ENCODE measurements at places on chromosomes 12 and 14. TPM values are rescaled to one million over a fixed set of nuclear protein-coding genes. Genes with fewer than 3 reads are reported as not detected.

The EGLN3 gene
- 0.29 TPM for total RNA-seq

The MGP gene
- total RNA-seq = 3.5 TPM

The KTN1 gene
- 168 TPM for total RNA-seq

The NOVA1 gene
- total RNA-seq = 7.9 TPM

The TTC6 gene
- under 0.01 TPM for total RNA-seq

The GCN1 gene
- total RNA-seq = 146 TPM

The JAG2 gene
- total RNA-seq = 1.6 TPM

The VAMP1 gene
- total RNA-seq = 10.2 TPM

The MSRB3 gene
- total RNA-seq = 37.1 TPM

The LACRT gene
- not detected for total RNA-seq

The RTL1 gene
- not detected for total RNA-seq

The EPYC gene
- not detected for total RNA-seq

The RIPK3 gene
- 2.9 TPM for total RNA-seq

The TPPP2 gene
- total RNA-seq = not detected

The KLRF1 gene
- total RNA-seq = not detected

The CYP46A1 gene
- 0.29 TPM for total RNA-seq

The ARHGEF40 gene
- 59.9 TPM for total RNA-seq

The SLC7A7 gene
- total RNA-seq = 7.1 TPM

The DHRS2 gene
- not detected for total RNA-seq

The CEBPE gene
- not detected for total RNA-seq

The LRRIQ1 gene
- 0.44 TPM for total RNA-seq

The PPP1R36 gene
- not detected for total RNA-seq

The SLC2A3 gene
- total RNA-seq = 65.5 TPM

The CACNA1C gene
- total RNA-seq = 28.1 TPM

The ALDH1L2 gene
- 41.4 TPM for total RNA-seq

The KCNJ8 gene
- total RNA-seq = 10.6 TPM

The GZMB gene
- not detected for total RNA-seq

The PLEKHG7 gene
- total RNA-seq = not detected

The PLEKHD1 gene
- under 0.01 TPM for total RNA-seq

The OVCH1 gene
- 0.83 TPM for total RNA-seq

The KCNC2 gene
- not detected for total RNA-seq

The CCDC197 gene
- total RNA-seq = not detected

The PLEKHA5 gene
- 45.8 TPM for total RNA-seq

The CLEC7A gene
- not detected for total RNA-seq

The NFYB gene
- total RNA-seq = 30.4 TPM

The ZNF385A gene
- total RNA-seq = 2.9 TPM

The KCNH5 gene
- total RNA-seq = 2.3 TPM

The SLC25A47 gene
- total RNA-seq = not detected

The RSRC2 gene
- total RNA-seq = 52.5 TPM

The NGB gene
- not detected for total RNA-seq

The SOAT2 gene
- not detected for total RNA-seq

The ITGA7 gene
- total RNA-seq = 68.8 TPM

The KRT8 gene
- total RNA-seq = 5.6 TPM

The SLC38A4 gene
- total RNA-seq = 1.2 TPM

The SNW1 gene
- 60.4 TPM for total RNA-seq

The PLBD2 gene
- total RNA-seq = 59.1 TPM

The TAS2R31 gene
- total RNA-seq = 5.1 TPM

The CIT gene
- total RNA-seq = 12.9 TPM

The FOXN4 gene
- total RNA-seq = not detected

The PHC1 gene
- total RNA-seq = 20.7 TPM

The FAM90A1 gene
- total RNA-seq = not detected

The PTPRQ gene
- total RNA-seq = 1.2 TPM

The SMAGP gene
- 8.9 TPM for total RNA-seq

The TNFAIP2 gene
- total RNA-seq = 190 TPM

The GRIP1 gene
- not detected for total RNA-seq

The NRXN3 gene
- total RNA-seq = under 0.01 TPM

The CMA1 gene
- total RNA-seq = not detected
